IMR-90 (cell line): ENCODE measurements at places on chromosomes 1 and 21. TPM values are rescaled to one million over a fixed set of nuclear protein-coding genes. Genes with fewer than 3 reads are reported as not detected.

DNA sequence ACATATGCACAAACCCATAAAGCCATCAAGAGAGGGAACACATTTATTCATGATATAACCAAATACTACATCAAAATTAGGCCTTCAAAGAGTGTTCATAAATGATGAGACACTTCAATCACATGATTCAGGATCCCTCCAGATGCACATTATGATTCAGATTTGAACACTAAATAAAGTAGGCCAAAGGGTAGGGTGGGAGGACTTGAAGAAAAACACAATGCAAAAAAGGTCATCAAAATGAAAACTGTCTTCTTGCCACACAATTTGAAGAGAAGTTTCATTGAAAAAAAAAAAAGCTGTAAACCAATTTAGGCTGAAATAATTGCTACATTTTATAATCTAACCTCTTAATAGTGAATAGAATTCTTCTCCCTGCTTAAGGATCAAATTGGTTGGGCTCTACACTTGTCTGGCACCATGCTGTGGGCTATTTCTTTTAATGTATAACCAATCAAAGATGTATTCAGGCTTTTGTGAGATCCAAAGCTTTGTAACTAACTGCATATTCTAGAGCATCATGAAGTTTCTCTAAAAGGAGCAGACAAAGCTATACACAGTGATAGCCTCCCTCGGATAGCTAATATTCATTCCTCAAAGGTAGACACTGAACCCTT, 58.1 kb downstream of the ZSWIM5 start:
- DNase-seq = no peak

- DNase-seq = no peak
Observed at GRCh38 chr1:76021846-76022245, 52.7 kb upstream of the ST6GALNAC3 start.

Gene ACTL8
- total RNA-seq = under 0.01 and 0.28 TPM in 2 replicates

Gene RNF186
- not detected in 2 replicates for total RNA-seq

- peak; percentile 38 for DNase-seq
Observed at GRCh38 chr1:54107131-54107530, 45.7 kb downstream of the CDCP2 start.

Gene ANKRD34A
- 0.56 and 0.90 TPM in 2 replicates for total RNA-seq

Gene C1orf210
- not detected in 2 replicates for total RNA-seq

DNA sequence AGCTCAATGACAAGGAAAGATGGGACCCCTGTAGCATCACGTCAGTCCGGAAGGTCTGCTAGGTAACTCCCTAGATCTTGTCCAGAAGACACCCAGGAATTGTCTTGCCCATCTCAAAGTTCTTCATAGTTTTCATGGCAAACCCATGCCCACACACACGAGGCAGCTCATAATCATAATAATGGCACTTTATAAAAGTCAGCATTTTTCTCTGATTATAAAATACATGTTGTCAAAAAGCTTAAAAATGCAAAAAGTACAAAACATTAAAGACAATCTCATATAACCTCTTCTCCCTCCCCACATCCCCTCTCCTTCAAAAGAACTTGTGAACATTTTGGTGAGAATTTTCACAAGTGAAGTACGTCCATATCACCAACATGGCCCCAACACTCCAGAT, 30.8 kb downstream of the EPHX1 start:
- no peak for DNase-seq

DNA sequence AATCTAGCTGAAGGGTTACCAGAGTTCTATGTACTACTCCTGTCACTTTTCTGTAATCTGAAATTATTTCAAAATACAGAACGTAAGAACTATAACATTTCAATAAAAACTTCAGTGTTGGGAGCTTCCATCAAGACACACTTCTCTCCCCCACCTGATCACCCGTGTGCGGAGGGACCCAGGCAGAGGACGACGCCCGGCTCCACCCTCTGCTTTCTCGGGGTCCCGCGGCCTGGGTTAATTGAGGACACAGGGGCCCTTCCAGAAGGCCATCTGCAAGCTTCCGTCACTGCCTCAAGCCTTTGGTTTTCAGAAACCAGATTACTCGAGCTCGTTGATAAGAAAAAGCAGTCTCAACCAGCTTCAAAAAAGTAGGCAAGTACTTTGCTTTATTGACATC, 27.8 kb downstream of the RIPK4 start:
- no peak for DNase-seq

DNA sequence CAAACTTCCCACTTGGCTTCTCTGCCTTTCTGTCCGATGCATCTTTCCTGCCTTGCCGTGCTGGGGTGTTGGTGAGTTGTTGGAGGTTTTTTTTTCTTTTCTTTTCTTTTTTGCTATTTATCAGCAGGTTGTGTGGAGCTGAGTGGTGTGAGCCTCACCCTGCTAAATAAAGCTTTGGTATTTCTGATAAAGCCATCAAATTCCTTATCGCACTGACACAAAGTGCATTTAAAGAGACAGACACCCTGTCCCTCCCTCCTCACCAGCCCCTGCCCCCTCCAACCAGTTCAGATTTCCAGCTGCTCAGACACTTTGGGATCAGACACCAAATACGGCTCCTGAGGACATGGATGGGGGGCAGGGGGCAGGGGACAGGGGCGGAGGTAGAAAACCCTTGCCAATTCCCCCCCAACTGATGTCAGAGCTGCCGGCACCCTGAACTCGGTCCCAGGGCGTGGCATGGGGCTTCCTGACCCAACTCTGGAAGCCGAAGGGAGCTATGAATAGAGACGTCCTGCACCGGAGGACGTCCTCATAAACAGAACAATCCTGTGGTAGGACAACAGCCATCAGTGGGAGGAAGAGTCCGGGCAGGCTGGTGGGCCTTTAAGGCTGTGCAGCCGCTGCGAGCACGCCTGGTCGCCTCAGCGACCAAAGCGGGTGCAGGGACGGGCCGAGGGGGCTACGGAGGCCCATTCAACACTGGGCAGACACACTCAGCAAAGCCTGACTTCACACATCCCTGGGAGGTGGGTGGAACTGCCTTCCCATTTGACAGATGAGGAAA, 79.0 kb downstream of the CASZ1 start:
- no peak for DNase-seq

GRCh38 chr1:210374600-210374953, 45.9 kb downstream of the HHAT start:
- no peak for DNase-seq
